ENCODE measurements at places on chromosomes 11 and 22.

- DNase-seq: no peak
These were observed 67.7 kb downstream of the DCDC1 start for GRCh38 chr11:31301549-31302510.

- DNase-seq: peak; percentile 78
These were observed 14.3 kb upstream of the PMM1 start for GRCh38 chr22:41603873-41604332.

GRCh38 chr11:76742902-76743301 is 40.3 kb upstream of the TSKU start:
- no peak for DNase-seq

DNA sequence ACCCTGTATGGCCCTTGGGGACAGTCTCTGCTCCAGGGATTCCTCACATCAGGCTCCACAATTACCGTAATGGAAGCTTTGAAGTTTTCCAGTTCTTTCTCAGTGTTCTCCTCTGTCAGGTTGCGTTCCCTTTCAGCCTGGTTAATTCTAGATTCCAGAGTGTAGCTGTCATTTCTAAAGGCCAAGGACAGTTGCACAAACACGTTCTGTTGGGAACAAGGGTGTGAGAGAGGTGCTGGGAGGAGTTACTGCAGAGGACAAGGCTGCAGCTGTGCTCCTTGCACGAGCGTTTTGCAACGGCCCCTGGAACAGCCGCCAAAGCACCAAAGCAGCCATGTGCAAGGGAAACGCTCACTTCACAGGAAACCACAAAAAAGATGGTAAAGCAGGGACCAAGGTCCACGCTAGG is 35.9 kb upstream of the LYVE1 start:
- DNase-seq: peak; percentile 68

DNA sequence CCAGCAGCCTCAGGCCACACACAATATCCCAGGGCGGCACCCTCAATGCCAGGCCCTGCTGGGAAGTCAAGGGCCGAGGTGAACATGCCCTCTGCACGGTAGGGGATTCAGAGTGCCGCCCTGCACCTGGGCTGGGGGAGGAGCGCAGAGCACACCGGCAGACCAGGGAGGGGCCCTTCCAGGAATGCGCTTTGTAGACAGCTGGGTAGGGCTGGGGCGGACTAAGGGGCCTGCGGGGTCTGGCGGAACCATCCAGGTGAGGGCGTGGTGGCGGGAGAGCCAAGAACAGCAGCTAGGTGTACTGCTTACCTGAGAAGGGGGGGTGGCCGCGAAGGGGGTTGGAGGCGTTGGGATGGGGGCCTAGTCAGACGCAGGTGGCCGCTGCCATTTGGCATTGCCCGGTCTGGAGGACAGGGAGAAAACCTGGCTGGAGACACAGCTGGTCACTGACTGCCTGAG is 26.0 kb downstream of the DUSP8 start:
- no peak for DNase-seq

Data from Kasumi-1 (cell line).